ENCODE measurements at places on chromosomes 3 and 15.

DNA sequence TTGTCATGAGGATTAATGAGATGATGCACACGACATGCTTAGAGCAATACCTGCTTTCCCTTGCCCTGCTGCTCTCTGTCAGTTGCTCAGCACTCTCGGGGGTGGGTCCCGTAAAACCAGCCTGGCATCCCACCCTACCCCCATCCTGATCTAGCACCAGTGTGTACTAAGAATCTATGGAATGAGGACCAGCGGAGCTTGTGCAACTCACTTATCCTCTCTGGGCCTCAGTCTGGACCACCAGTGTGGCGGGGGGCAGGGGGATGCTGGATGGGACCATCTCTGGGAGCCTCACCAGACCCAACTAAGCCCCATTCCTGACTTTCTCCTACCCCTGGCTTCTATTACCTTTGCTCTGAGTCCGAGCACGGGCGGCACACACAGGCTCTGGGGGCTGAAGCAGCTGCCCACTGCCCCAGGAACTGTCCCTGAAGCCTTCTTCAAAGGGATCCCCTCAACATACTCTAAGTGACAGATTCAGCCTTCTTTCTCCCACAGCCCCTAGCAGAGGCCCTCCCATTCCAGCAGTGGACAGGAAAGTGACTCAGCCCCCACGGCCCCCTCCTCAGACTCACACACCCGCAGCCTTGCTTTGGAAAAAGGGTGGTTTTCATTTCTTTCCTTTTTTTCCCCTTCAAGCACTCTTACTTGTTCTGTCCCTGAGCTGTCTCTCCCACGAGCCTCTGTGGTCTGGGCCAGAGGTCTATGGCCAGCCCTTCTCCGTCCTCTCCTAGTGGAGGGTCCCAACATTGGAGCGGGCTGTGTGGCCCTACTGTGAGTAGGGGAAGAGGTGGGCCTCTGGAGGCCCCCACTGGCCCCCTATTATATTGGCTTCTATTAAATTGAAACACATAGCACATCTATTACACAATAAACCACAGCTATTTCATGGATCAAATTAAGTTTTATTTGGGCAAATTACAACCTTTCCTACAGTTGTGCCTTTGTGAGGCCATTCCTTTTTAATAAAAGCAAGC is 100.3 kb downstream of the SMAD6 start:
- DNase-seq, result no peak

DNA sequence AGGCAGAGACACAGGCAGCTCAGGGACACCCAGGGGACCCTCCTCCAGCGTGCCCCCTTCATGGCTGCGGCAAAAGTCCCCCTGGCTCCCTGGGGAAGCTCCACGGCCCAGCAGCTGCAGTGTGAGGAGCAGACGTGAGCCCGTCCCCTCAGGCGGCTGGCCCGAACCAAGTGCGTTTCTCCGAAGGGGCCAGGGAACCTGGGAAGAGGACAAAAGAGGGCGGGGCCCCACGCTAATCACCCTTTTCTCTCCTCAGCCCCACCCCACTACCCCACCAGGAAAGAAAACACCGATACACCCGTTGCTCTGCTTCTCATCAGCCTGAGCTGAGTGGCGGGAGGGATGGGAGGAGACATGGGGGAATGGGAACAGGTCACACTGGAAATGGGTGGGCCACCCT is at the start of gene MUC4:
Gene MUC4 (minus strand): TSS at position 174 of the 400 bp plus-strand sequence. CDS start 112 bp downstream, at position 62.
- DNase-seq, result no peak

GRCh38 chr15:69897471-69898237 is 200.1 kb downstream of the TLE3 start:
- no peak for DNase-seq

DNA sequence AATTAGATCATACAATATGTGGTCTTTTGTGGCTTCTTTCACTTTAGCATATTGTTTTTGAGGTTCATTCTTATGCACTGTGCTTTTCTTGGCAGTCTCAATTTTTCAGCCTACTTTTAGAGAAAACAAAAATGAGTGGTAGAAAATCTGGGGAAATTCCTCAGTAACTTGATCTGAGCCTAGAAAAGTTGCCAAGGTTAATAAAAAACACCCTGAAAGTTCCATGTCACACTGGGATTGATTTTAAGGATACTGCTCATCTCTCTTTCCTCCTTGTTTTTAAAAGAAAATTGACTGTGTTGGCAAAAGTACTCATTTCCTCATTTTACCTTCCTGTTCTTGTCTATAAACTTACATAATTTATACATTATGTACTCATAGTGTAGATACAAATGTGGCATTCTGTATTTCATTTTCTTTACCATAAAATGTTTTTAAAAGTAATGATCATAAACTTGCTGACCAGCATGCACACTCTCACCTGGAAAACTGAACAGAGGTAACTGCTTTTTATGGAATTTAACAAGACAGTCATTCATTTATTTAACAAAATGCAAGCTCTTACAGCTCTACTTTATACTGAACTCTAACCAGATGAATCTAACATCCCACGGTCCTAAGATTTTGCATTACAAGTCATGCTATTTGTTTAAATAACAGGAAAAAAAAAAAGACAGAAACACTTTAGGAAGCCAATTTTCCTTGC is 28.6 kb upstream of the SH3BP5 start:
- no peak for DNase-seq

GRCh38 chr15:100650685-100651084 is 48.3 kb downstream of the ASB7 start:
- DNase-seq, result no peak

DNA sequence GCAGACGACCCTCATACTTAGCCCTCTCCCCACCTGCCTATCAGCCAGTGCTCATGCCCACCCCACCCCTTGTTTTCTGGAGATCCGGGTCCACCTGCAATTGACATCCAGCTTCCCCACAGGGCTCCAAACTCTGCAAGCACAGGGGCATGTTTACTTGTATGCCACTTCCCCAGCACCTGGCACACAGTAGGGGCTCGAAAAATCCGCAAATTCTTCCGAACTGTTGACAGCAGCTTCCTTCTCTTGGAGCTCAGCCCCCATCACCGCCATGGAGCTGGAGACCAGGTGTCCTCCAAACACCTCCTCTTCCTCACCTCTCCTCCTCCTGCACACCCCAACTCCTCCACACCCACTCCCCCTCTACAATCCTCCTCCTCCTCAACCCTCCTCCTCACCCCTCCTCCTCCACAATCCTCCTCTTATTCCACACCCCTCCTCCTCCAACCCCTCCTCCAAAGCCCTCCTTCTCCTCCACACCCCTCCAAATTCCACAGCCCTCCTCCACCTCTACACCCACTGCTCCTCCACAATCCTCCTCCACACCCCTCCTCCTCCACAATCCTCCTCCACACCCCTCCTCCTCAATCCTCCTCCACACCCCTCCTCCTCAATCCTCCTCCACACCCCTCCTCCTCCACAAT is 70.4 kb upstream of the BLM start:
- no peak for DNase-seq

DNA sequence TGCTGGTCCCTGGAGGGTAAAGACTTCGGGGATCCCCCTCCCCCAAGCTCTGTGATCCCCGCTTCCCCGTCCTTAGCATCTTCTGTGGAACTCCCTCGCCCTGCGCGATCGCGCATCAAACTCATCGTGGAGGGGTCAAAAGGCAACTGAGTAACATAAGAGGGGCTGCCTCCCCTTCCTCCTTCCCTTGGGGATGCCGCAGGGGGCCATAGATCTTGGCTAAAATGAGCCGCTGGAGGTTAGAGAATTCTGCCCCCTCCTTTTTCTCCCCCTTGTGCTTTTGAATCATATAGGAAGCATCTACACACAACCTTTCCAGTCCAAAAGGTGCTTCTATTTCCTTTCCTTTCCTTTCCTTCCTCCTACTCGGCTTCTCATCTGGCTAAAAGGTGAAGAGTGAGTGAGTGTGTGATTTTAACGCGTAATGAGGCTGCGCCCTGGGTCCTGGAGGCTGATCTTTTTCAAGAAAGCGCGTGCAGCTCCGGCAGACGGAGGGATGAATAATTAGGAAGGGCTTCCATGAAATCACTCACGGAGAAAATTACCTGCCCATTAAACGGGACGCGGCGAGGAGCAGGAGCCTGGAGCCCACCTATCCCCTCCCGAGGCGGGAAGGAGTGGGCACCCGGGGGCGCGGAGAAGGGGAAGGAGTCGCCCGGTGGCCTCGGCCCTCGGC is 831 bp upstream of the ROBO2 start:
- DNase-seq, result peak; percentile 56

DNA sequence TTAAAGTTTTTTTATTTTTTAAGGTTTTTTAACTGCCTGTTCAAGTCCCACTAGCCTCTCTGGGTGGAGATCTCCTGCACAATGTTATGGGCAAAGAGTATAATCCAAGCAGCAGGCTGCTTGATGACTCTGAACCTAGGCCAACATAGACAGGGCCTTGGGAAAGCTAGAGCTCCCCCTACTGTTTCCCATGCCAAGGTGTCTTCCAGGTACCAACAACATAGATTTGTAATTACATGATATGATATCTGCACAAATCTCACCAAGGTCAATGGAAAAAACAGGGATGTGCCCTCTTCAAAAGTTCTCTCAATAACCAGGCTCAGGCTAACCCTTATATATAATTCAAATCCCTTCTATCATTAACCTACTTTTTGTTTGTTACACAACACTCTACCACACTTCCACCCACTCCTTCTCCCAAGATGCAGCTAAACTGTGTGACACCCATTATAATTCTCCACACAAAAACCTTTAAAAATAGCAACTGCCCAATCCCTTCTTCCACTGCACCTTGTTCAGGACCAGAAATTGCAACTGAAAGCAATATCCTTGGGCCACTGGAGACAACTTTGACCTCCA is 43.8 kb downstream of the RBM15B start:
- DNase-seq, result peak; percentile 37

GRCh38 chr3:71310980-71311660 is 272.4 kb downstream of the FOXP1 start:
- no peak for DNase-seq

DNA sequence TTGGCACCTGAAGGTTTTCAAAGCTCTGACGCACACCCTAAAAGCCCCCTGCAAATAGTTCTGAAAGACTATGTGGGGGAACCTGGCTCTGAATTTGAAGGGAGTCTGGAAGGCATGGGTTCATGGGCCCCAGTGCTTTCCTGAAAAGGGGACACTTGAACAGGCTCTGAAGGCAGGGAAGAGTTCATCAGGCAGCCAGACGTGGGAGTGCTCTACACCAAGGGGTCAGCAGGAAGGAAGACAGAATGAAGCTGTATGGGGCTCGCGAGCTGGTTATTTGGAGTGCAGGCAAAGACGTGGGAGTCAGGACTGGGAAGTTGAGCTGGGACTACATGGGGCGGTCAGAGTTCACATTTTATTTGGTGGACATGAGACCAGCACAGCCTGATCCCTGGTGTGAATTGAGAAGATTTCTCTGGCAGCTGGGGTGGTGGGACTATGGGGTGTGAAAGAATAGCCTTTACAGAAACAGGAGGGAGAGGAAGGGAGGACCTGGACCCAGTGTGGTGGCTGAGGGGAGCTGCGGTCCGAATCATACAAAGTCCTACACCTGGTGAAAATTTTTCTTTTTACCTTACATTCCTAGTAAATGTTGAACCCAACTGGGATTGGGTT is 12.6 kb downstream of the ABHD6 start:
- no peak for DNase-seq

- no peak for DNase-seq
Observed at GRCh38 chr15:41347236-41347635, 14.6 kb downstream of the NUSAP1 start.

- no peak for DNase-seq
Observed at GRCh38 chr3:56974247-56974930, 86.1 kb upstream of the SPATA12 start.

GRCh38 chr15:88782465-88782864 is 20.8 kb upstream of the ACAN start:
- no peak for DNase-seq

Data from adrenal gland (tissue), 19 donors.